Osteoblast (primary cell): ENCODE measurements at places on chromosomes 12 and 14. TPM values are rescaled to one million over a fixed set of nuclear protein-coding genes. Genes with fewer than 3 reads are reported as not detected.

DNA sequence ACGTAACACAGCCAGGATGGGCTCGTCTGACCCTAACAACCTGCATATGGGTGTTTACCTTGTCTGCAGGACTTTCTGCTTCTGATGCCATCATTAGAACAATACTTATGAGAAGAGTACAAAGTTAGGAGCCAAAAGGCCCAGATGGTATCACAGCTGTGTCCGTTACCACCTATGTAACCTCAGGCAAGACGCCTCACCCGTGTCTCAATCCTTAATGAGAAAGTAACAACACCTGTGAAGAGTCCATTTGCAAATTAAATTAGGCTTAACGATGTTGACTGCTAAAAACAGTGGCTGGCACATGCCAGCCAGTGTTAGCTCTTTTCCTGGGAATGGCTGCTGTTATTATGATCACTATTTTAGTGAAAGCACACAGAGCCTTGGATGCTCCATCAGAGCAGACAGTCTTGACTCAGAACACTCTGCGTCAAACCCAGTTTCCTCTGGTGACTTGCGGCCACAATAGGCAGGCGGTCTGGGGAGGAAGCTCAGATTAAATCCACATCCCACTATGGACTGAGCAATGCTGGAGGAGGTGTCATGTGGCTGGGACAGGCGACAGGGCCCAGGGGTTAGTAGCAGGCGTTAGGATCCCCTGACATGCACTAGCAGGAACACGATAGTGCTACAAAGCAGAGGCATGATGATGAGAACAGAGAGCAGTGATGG lies 125.3 kb downstream of the SLC15A4 start:
- no peaks in the 10 kb centered on the region for H3K27me3 ChIP-seq
- DNase-seq, result peak; percentile 14
- H3K36me3 ChIP-seq, result no peaks in the 10 kb centered on the region
- H3K4me3 ChIP-seq, result no peak overlapping the region
- H3K27ac ChIP-seq, result no peak overlapping the region

The LTB4R gene
- 1.2 and 1.8 TPM in 2 replicates for total RNA-seq

DNA sequence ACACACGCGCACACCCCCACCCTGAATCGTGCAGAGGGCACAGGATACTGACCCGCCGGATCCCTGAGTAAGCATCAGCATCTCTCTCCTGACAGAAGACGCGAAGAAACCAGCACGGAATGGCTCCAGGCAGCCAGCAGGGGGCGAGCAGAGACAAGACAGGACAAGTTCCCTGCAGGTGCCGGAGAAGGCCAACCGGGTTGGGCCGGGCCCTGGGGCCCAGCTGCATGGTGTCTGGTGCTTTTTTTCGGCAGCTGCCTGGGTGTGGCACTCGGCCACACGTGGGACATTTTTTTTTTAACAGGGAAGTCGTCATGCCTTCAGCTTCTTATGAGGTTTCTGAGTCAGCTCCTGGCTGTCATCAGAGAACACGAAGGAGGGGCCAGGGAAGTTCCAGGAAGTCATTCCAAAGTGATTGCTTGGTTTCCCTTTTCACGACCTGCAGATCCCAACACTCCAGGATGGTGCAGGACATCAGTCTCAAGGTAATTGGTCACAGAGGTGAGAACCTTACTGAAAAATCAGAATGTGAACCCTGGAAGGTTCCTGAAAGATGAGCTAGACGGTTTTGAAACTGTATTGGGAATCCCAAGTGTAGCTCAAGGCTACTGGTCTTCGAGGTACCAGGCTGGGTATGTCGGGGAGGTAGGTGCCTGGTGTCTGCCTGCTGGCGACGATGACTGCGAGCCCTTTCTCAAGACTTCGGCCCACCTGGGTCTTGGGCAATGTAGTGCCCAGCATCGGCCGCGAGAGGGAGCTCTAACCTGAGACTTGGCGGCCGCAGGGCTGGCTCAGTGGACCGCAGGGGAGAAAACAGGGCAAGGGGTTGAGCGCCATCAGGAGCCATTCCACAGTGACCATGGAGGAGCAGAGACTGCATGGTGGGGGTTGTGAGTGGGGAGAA lies 190.8 kb upstream of the PRMT8 start:
- DNase-seq, result peak; percentile 98
- peaks cover 41% of the 10 kb centered on the region for H3K4me1 ChIP-seq
- peak overlapping the region; percentile 60 for H3K4me3 ChIP-seq
- H3K36me3 ChIP-seq, result no peaks in the 10 kb centered on the region

The MFAP5 gene
- total RNA-seq, result 57.9 and 88.4 TPM in 2 replicates

The KRT79 gene
- not detected in 2 replicates for total RNA-seq

The SLC7A8 gene
- 4.3 and 10.9 TPM in 2 replicates for total RNA-seq

The DLGAP5 gene
- total RNA-seq, result 4.1 and 5.1 TPM in 2 replicates

DNA sequence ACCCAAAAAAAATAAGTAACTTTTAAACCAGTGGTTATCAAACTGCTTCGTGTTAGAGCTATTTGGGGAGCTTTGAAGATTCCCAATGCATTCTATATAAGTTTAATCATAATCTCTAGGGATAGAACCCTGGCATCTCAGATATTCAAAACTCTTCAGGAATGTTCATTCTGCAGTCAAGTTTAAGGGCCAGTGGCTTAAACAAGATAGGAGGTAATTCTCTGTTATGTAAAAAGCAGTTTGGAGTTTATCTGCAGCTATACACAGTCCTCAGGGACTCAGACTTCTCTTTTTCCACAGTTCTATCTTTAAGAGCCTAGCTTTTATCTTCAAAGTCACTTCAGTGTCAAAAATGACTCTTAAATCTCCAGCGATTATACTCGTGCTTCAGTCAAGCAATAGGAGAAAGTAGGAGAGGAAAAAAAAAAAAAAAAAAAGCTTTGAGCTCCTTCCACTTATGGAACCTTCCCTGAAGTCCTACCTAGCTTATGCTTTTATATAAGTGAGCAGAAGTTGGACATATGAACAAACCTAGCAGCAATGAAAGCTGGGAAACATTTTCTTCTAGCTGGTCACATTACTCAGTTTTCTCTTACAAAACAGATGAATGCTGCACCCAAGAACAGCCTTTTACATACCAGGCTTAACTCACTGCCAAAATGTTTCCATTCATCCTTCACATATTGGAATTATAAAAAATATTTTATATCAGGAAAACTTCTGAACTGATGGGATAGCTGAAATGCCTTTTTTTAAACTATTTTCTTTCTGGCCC lies 302.8 kb downstream of the FSCB start:
- no peak for DNase-seq
- no peak overlapping the region for H3K27ac ChIP-seq
- no peak overlapping the region for H3K4me3 ChIP-seq
- H3K36me3 ChIP-seq, result no peaks in the 10 kb centered on the region
- no peaks in the 10 kb centered on the region for H3K4me1 ChIP-seq
